ENCODE measurements at places on chromosomes 1 and 21. TPM values are rescaled to one million over a fixed set of nuclear protein-coding genes. Genes with fewer than 3 reads are reported as not detected.

DNA sequence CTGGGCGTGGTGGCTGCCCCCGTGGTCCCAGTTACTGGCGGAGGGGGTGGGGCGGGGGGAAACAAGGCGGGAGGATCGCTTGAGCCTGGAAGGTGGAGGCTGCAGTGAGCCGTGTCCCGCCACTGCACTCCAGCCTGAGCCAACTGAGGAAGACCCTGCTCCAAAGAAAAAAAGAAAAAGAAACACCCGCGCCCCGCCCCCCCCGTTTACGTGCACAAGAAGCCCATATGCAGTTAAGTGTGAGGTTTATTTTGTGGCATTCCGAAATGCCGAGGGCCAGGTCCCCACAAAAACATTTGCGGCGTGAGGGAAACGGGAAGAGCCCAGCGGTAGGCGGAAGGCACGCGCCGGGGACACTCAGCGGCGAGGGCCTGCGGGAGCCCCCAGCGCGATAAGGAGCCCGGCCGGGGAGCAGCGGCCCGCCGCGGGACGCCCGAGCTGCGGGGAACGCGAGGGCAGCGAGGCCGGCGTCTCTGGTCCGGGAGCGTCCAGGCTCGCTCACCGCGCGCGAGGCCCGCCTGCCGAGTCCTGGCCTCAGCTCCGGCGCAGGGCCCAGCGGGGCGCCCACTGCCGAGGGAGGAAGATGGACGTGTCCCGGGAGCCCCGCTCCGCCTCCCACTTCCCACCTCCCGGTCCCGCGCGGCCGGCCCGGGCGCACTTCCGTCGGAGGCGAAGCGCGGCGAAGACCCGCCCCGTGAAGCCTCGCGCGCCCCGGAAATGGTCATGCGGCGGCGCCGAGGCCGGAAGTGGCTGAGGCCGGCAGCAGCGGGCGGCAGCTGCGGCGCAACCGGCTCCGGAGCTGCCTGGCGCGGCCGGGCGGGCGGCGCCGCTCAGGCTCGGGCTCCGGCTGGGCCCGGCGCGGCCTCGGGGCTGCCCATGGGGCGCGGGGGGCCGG lies at the start of gene TRAPPC10:
TRAPPC10 (plus strand) TSS at position 731 of the 895 bp plus-strand sequence. CDS start 185 bp downstream, outside the sequence.
- peak; percentile 96 for DNase-seq

DNA sequence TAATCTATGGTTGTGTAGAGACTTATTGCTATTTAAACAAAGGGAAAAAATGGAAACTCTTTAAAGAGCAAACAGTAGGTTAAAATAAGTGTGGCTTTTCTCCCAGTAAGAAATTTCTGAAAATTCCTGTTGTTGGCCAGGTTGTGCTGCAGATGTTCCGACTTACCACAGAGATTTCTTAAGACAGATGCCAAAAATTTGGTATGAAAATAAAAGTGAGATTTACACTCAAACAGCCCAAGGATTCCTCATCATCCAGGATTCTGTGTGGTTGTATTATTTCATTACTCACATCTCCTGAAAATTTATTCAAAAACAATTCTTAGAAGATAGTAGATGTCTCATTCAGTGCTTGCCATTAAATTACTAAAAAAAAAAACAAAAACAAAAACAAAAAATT lies 296.7 kb upstream of the PTBP2 start:
- DNase-seq = no peak

- DNase-seq = no peak
These were observed 14.3 kb upstream of the GPR157 start for GRCh38 chr1:9143250-9143649.

GRCh38 chr1:171984850-171985485 lies 143.7 kb downstream of the DNM3 start:
- DNase-seq = no peak

DNA sequence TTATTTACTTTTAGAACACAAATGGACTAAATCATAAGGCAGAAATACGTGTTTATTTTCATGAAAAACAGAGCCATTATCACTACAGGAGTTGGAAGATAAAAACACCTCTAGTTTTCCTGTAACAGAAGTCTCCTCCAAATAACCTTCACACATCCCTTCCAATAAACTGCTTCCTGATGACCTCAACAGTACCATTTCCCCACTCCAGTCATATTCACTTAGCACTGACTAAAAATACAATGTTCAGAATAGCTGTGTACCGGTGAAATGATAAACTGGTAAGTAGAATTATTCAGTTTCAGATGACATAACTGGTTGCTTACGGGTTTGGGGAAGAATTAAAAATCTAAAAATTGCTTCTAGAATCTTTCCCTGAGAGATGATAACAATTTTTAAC lies 137.9 kb downstream of the DENND1B start:
- no peak for DNase-seq

DNA sequence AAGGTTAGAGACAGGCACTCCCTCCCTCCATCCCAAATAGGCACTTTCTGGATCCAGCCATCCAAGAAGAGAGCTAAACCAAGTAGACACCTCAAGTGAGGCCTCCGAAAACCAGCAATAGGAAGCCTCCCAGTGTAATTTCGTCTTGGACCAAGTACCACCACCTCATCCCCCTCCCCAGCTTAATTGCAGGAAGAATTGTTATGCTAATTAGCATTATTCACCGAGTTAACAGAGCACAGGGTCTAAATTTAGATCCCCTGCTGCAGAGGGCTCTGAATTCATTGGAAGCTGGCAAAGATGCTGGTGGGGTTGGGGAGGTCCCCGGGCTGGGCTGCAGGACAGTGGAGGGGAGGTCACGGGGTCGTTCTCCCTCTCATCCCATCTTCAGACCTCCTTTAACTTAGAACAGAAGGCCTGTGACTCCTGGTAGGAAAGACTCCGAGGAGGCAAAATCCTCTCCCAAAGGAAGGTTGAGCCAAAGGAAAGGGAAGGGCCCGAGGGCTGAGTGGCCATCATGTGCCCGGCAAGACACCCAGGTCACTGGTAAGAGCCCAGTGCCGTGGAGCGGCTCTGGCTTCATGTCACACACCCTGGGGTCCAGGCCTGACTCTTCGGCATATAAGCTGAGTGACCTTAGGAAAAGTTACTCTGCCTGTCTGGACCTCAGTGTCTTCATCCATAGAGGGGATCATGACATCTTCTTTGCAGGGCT lies 209.2 kb upstream of the GRIK3 start:
- DNase-seq = no peak

DNA sequence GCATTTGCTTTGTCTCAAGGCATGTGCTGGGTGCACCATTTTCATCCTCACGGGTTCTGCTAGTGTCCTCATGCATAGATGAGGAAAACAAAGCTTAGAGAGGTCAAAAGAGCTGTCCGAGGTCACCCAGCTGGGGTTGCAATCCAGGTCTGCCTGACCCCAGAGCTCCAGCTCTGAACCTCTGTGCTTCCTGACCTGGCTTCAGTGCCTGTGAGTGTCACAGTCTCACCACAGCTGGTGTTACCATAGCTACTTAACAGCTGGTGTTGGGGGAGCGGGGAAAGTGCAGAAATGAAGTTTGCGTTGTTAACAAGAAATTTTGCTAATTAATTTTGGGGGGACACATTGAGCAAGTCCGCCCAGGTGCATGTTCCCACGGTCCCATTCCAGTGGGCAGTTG lies 328.5 kb downstream of the KIF26B start:
- no peak for DNase-seq

GRCh38 chr1:31615414-31615813 lies 2.1 kb upstream of the HCRTR1 start:
- DNase-seq = no peak

DNA sequence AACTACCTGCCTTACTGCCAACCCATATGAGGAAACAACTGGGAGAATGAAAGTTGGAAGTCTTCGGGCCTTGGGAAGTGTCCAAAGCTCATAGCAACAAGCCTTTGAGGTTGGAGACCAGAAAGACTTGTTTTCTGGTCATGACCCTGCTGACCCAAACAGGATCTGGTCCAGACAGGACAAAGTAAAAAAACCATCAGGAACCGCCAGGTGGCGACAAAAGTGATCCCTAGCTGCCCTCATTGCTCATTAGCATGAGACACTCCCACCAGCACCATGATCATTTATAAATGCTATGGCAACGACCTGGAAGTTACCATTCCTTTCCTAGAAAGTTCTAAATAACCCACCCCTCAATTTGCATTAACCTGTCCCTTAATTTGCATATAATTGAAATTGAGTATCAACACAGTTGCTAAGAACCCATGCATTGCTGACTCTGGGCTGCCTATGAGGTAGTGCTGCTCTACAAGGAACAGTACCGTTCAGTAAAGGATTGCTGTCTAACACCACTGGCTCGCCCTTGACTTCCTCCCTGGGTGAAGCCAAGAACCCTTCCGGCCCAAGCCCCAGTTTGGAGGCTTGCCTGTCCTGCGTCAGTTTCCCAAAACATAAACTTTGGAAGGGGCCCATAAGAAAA lies 89.0 kb downstream of the URB2 start:
- no peak for DNase-seq

GRCh38 chr1:151058692-151059091 lies 730 bp downstream of the CDC42SE1 start:
- DNase-seq = peak; percentile 81

- DNase-seq = peak; percentile 58
These were observed 82.5 kb downstream of the NPHP4 start for GRCh38 chr1:5909576-5910275.

GRCh38 chr1:97796711-97797110 lies 124.1 kb downstream of the DPYD start:
- DNase-seq = no peak

DNA sequence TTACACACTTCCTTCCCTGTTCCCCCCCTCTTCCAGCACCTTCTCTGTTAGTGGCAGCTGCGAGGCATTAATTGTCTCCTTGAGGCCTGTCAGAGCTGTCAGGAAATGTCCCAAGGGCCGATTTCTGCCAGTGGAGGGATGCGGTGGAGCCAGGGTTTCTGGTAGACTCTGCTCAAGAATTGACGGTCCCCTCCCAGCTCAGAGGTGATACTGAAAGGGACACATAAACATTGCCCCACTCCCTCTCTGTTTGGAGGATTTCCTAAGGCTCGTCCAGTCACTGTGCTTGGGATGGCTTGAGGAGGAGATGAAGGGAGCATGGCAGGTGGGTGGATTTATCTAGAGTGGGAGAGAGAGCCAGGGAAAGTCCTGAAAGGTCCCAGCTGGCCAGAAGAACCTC lies 61.4 kb upstream of the CD34 start:
- DNase-seq = no peak

GRCh38 chr1:228554107-228554506 lies 66.9 kb downstream of the RNF187 start:
- DNase-seq = no peak

DNA sequence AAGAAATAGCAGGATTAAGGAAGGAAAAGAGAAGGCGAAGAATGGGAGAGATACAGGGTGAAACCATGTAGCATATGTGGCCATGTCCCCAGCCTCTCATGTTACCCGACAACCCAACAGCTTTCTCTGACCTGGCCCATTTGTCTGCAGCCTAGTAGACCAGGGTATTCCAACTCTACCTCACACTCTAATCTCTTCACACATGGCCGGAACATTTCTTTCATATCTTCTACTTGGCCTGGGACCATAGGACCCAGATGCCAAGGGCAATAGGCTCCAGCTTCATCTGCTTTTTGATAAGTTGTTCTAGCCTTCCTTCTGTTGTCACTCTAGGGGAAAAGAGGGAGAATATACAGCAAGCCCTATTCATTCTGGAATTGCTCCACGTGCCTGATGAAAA lies 95.0 kb upstream of the DPT start:
- no peak for DNase-seq

GRCh38 chr1:40553017-40553416 lies 21.6 kb downstream of the ZNF684 start:
- no peak for DNase-seq

DNA sequence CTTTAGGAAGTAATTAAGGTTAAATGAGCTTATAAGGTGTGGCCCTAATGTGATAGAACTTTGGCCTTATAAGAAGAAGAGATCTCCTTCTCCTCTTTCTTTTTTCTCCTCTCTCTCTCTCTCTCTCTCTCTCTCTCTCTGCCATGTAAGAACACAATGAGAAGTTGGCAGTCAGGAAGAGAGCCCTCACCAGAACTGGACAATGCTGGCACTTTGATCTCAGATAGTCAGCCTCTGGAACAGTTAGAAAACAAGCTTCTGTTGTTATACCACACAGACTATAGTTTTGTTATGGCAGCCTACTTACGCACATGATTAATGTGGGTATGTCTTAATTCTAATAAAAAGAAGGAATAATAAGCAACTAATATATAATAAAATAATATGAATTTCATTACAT lies 444.2 kb upstream of the LRRC7 start:
- DNase-seq = no peak

- no peak for DNase-seq
These were observed 45.0 kb upstream of the FHAD1 start for GRCh38 chr1:15201849-15202551.

DNA sequence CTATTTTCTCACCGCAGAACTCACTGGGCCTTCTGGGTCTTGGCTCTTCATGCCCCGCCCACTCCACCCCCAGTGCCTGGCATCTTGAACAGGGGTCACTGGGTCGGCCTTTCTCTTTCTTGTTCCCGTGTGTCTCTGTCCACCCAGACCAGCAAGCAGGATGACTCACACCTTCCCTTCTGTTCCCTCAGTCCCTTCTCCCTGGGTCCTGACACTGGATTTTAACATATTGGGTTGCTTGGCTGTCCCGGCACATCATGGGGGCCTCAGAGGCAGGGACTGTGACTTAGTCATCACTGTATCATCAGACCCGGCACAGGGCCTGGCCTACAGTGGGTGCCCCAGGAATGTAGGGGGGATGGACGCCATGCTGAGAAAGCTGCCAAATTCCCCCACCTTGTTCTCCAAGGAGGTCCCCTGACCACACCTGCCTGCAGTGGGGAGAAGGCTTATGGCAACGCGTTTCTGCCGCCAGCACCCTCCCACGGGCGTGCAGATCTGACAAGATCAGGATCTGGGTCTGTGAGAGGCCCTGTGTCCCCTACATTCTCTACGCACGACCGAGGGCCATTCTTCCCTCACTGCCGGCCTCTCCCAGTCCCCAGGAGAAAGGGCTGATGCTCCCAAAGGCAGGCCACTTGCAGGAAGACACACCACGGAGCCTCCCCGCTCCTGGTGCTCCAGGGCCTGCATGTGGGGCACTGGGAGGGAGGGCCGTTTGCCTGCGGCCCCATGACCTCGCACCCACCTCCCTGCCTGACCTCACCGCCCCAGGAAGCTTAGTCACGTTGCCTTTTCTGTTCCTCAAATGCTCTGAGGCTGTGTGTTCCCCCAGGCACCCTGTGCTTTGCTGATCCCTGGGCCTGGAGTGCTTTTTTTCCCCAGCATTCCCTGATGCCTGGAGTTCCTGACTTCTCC lies 157.2 kb upstream of the TMEM51 start:
- DNase-seq = no peak

GRCh38 chr21:33234635-33235520 lies 5.1 kb downstream of the IFNAR2 start:
- no peak for DNase-seq

- no peak for DNase-seq
These were observed 11.3 kb upstream of the LACTBL1 start for GRCh38 chr1:22983944-22984343.

The CA14 gene
- not detected for total RNA-seq

The CFHR4 gene
- not detected for total RNA-seq

The ARHGEF10L gene
- total RNA-seq = 31.2 TPM

The ANKRD35 gene
- total RNA-seq = 1.3 TPM

The DIO1 gene
- not detected for total RNA-seq

The SPATA46 gene
- total RNA-seq = not detected

The TRAF5 gene
- 53.3 TPM for total RNA-seq

The KIF26B gene
- not detected for total RNA-seq

The TRIM46 gene
- total RNA-seq = 1.9 TPM

The DIRAS3 gene
- total RNA-seq = 2.0 TPM

The SLC6A17 gene
- not detected for total RNA-seq

Measured in spleen (tissue), 13 donors.